ENCODE measurements at places on chromosomes 5 and 9.
A peak's percentile ranks its signal among the peaks of the same experiment; 100 is the strongest.

DNA sequence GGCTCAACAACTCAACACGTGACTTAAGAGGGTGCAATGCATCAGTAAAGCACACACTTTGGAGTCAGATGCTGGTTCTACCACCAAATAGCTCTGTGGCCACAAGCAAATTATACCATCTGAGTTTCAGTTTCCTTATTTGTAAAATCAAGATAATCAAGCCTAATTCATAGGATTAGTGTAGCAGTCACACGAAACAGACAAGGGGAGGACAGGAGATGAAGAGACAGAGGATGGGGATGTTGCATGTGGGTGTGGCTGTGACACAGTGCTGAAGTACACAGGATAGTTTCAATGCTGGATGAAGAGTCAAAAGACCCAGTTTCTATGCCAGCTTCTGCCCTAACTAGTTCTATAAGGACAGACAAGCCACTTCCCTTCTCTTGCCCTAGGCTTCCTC, 60.2 kb downstream of the SPOCK1 start:
- no peak for DNase-seq

- no peak for DNase-seq
Measured at GRCh38 chr5:155027993-155028629, 14.6 kb downstream of the KIF4B start.

GRCh38 chr9:71384343-71384742, 262.9 kb upstream of the TRPM3 start:
- DNase-seq = no peak

GRCh38 chr5:172288465-172288864, 4.9 kb upstream of the UBTD2 start:
- DNase-seq = no peak

DNA sequence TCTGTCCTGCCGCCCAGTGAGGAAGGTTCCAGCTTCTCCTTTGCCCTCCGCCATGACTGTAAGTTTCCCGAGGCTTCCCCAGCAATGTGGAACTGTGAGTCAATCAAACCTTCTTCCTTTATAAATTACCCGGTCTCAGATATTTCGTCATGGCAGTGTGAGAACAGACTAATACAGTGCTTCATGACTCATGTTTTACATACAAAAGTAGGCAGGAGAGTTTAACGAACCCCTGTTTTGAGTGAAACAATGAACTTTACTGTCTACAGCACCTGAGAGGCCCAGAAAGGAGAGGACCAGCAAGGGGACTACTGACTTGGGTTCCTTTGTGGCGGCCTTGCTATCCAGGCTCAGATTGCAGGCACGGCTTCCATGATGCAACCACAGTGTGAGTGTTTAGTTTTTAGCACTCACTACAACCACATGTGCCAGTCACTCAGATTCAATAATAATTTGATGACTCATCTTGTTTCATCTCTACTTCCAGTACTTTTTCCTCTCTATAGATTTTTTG, 139.1 kb upstream of the CLINT1 start:
- DNase-seq = peak; percentile 77

GRCh38 chr5:73668486-73669111, 42.6 kb downstream of the ARHGEF28 start:
- DNase-seq = no peak

DNA sequence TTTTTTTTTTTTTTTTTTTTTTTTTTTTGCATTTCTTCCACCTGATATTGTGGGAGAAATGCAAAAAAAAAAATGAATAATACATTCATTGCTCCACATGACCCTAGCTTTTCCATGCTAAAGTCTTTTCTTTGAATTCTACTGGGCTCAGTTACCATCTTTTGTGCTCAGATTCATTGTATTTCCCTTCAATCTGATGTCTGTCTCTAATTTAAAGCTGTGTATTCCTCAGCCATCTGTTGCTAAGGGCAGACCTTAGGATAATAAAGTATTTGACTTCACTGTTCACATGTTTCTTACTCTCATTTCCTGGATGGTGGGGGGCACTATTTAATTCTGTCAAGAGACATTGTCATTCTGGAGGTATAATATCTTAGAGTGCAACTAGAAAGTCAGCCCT, 123.5 kb downstream of the FGF10 start:
- DNase-seq = no peak
